ENCODE measurements at places on chromosomes 13 and 19. TPM values are rescaled to one million over a fixed set of nuclear protein-coding genes. Genes with fewer than 3 reads are reported as not detected.

- no peak overlapping the region for H3K4me3 ChIP-seq
- DNase-seq: no peak
- H3K4me1 ChIP-seq: no peaks in the 10 kb centered on the region
- H3K27me3 ChIP-seq: no peaks in the 10 kb centered on the region
Measured at GRCh38 chr13:67091603-67092002, 138.5 kb downstream of the PCDH9 start.

GRCh38 chr13:27967203-27967735, 1.8 kb downstream of the CDX2 start:
- peaks cover 43% of the 10 kb centered on the region for H3K27me3 ChIP-seq
- peaks cover 10% of the 10 kb centered on the region for H3K4me1 ChIP-seq
- peak overlapping the region; percentile 73 for H3K4me3 ChIP-seq
- no peak for DNase-seq
- no peak overlapping the region for H3K27ac ChIP-seq

- H3K4me3 ChIP-seq: no peak overlapping the region
- no peak for DNase-seq
- H3K36me3 ChIP-seq: no peaks in the 10 kb centered on the region
- H3K27me3 ChIP-seq: no peaks in the 10 kb centered on the region
- H3K4me1 ChIP-seq: peaks cover 7% of the 10 kb centered on the region
Measured at GRCh38 chr13:33639626-33640080, 178.3 kb upstream of the RFC3 start.

GRCh38 chr19:3537438-3538240, 1.3 kb upstream of the TEKTIP1 start:
- DNase-seq: no peak
- no peak overlapping the region for H3K4me3 ChIP-seq
- H3K4me1 ChIP-seq: peaks cover 13% of the 10 kb centered on the region

DNA sequence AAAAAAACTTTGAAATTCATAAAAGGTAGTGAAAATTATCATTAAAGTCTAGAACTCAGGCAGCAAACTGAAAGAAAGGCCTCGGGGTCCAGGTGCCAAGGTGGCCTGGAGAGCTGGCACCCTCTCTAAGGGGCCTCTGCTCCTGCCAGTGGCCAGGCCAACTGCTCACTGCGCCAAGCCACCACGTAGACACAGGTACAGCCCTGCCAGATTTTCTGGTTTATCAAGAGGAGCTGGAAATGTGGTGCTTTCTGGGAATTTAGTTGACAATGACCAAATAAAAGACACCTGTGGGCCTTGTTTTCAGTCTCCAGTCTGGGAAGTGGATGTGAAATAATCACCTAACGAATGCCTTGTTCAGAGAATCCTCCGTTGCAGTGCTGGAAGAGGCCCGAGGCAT, 22.8 kb downstream of the ZNF574 start:
- no peak overlapping the region for H3K4me3 ChIP-seq
- H3K27ac ChIP-seq: no peak overlapping the region
- no peak for DNase-seq
- peaks cover 2% of the 10 kb centered on the region for H3K27me3 ChIP-seq
- peaks cover 7% of the 10 kb centered on the region for H3K4me1 ChIP-seq

DNA sequence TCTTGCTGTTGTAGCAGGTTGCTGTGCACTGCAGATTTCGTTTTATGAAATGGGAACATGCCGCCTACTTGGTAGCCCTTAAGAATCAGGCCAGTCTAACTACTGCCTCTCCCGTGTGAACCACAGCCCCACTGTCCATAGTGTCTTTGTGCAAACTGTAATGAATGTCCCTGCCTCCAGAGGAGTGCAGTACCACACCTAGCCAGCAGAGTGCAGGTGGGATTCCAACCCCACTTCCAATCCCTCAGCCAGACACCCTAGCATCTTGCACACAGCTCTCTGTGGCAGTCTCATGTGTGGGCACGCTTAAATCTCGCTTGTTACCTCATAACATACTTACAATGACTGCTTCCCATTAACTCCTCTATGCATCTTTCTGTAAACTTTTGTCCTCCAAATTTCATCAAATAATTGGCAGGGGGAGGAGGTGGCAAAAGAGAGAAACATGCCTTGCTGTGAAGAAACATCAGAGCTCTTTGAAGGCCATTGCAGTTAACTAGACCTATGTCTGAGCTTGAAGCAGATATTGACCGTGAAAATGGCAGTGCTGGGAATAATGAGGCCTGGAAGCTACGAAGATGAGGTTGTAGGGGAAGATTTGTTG, 47.2 kb downstream of the ZAR1L start:
- no peak for DNase-seq
- peaks cover 8% of the 10 kb centered on the region for H3K36me3 ChIP-seq
- no peaks in the 10 kb centered on the region for H3K4me1 ChIP-seq
- no peak overlapping the region for H3K27ac ChIP-seq
- H3K4me3 ChIP-seq: no peak overlapping the region
- H3K27me3 ChIP-seq: no peaks in the 10 kb centered on the region

- H3K27ac ChIP-seq: no peak overlapping the region
- peaks cover 3% of the 10 kb centered on the region for H3K36me3 ChIP-seq
- no peak for DNase-seq
Measured at GRCh38 chr13:112179995-112180394, 113.0 kb downstream of the SOX1 start.

DNA sequence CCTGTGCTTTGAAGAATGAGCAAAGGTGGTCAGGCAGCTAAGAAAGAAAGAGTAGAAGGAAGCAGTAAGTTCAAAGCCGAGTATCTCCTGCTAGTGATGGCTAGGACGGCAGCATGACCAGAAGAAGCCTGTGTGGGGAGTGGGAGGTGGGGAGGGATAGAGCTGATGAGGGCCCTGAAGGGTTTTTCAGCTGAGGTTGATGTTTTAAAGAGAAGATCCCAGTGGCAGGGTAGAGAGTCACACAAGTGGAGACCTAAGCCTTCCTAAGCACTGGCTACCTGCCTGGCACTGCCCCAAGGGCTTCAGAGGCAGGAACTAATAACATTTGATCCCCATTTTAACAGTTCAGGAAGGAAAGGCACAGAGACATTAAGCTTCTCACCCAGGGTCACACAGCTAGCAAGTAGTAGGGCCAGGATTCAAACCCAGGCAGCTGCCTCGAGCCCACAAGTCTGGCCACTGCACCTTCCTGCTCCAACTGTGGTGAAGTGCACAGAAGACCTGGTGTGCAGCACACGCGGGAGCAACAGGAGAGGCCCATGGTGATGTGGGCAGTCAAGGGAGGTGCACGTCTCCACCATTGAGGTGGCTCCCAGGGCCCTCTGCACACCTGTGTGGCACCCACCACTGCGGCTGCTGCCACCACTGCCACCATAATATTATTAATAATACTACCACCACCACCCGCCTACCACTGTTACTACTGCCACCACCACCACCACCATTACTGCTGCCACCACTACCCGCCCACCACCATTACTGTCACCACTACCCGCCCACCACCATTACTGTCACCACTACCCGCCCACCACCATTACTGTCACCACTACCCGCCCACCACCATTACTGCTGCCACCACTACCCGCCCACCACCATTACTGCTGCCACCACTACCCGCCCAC, 22.1 kb downstream of the CUL4A start:
- H3K4me3 ChIP-seq: no peak overlapping the region
- H3K4me1 ChIP-seq: no peaks in the 10 kb centered on the region
- no peaks in the 10 kb centered on the region for H3K36me3 ChIP-seq
- H3K27ac ChIP-seq: no peak overlapping the region
- no peak for DNase-seq

DNA sequence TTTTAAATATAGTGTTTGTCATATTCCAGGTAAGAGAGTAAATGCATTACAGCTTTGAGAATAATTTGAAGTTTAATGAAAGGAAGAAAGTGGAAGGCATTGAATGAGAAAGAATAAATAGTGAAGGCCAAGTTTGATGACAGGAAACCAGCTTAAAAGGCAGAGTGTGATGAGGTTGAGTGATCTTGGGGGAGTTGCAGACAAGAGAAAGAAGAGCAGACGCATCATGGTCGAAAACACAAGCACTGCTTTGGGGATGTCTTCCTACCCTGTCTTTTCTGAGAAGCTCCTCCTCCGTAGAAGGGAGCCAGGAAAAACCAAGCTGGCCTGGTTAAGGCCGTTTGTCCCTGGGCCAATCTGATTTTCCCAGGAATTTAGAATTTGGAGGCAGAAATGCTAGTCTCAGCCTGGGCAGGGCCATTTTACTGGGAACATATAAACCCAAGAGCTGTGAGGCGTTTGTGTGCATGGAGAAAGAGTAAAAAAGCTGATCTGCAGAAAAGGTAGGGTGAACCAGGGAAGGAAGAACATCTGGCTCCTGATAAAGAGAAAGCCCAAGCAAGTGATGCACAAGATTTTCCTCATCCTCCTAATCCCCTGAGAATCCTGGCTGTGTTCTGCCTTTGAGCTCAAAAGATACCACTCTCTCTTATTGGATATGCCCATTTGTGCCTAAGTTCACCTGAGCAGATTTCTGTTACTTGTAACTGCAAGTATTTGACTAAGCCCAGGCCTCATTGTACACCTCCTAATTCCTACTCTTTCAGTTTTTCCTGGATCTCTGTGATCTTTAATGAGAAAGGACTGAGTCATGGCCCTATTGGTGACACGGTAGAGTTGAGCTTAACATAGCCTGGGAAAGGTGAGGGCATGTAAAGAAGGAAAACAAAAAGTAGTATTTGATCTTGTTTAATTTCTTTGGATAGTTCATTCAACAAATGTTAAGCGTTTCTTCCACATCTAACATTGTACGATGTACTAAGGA, 80.0 kb downstream of the WDFY2 start:
- H3K27me3 ChIP-seq: no peaks in the 10 kb centered on the region
- H3K4me1 ChIP-seq: peaks cover 29% of the 10 kb centered on the region
- H3K27ac ChIP-seq: peak overlapping the region; percentile 2

DNA sequence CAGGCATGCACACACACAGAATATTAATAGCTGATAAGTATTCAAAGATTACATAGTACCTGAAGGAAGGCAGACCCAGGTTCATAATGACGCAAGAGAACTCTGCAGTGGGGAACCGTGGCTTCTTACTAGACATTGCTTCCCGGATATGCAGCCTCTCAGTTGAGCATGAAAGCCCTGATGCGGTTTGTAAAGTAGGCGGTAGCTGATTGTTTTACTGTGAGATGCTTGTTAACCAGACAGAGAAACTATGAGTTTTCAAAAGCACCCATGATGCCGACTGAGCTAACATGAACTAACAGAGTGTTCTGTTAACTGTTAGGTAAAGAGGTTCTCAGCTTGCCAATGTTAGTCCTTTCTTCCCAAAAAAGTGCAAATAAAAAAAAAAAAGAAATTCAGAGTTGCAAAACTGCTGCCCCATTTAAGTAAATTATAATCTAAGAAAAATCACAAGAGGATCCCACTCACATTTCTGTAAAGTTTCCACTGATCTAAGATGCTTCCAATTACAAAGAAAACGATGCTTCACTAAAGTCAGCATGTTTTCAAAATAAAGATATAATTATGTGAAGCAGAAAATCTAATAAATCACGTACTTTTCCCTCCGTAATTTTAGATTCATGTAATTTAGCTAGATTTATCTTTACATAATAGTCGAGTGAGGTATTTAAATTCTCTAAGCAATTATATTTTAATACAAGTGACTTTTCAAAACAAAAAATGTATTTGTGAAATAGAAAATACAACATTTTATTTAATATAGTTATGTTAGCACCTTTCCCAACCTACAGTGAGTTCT, 2.2 kb downstream of the FLT1 start:
- H3K4me1 ChIP-seq: peaks cover 28% of the 10 kb centered on the region
- no peak for DNase-seq
- H3K27me3 ChIP-seq: peaks cover 5% of the 10 kb centered on the region

DNA sequence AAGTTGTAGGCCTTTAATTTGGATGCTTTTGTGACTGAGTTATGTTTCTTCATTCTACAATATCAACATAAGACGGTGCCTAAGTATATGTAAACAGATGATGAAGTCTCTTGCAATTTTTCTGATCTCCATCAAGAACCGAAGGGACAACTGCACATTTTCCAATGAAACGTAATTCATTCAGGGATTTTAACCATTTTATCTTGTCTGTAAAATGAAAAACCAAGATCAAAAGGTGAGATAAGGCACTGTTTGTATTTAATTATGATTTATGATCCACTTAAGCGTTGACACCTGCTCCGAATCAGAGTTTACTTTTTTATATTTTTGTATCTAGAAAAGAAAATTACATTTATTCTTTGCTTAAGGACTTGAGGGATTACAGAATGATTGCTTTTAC, 556.8 kb upstream of the ARGLU1 start:
- no peak overlapping the region for H3K27ac ChIP-seq
- H3K4me1 ChIP-seq: peaks cover 6% of the 10 kb centered on the region

DNA sequence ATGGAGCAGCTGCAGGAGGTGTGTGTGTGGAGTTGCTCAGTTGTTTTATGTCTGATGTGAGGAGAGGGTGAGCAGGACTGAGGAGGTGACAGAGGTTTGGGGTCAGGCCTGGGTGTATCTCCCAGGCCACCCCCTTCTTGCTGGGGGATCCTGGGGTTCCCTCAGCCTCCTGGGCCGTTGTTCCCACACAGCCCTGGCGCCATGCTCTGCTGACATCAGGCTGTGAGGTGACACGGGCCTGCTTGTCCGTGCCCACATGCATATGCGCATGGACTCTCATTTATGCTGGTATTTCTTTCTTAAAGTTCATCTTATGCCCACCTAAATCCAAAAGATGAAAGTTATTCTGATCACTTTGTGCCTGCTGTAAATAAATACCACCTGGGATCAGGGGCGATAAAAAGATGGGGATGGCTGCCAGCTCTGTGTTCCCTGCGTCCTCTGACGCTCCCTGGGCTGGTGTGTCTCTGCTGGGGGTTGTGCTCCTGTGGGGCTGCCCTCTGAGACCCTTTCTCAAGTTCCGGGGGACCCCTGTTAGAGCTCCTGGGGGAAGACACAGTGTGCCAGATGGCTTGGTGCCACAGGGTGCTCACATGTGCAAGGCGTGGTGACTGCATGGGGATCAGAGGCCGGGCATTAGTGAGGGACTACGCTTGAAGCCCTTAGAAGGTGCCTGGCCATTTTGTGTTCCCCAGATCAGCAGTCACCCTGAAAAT, 12.6 kb downstream of the NAXD start:
- H3K4me1 ChIP-seq: peaks cover 37% of the 10 kb centered on the region
- peak overlapping the region; percentile 6 for H3K4me3 ChIP-seq
- DNase-seq: no peak

The SLC7A10 gene
- total RNA-seq: not detected

The ZNF626 gene
- total RNA-seq: 24.2 TPM

The ANKLE1 gene
- total RNA-seq: 9.3 TPM

Measured in glutamatergic neuron (in vitro differentiated cells).